ENCODE measurements at places on chromosomes 4 and X.

DNA sequence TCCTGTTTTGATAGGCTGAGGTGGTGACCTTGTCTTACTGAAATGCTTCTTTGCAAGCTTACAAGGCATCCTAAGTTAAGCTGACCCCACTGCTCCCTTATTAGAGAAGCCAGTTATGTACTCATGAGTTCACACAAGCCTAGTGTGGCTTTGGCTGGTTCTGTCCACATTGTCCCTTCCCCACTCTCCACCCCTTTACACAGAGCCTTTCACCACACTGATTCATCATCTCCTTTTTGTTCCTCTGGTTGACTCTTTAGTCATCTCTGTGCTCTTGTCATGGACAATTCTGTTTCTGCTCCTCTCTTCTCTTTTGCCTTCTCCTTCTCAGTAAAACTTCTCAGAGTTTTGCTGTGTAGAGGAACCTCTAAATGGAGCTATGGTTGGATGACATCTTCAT lies 4.9 kb downstream of the CHRNA9 start:
- DNase-seq = no peak

DNA sequence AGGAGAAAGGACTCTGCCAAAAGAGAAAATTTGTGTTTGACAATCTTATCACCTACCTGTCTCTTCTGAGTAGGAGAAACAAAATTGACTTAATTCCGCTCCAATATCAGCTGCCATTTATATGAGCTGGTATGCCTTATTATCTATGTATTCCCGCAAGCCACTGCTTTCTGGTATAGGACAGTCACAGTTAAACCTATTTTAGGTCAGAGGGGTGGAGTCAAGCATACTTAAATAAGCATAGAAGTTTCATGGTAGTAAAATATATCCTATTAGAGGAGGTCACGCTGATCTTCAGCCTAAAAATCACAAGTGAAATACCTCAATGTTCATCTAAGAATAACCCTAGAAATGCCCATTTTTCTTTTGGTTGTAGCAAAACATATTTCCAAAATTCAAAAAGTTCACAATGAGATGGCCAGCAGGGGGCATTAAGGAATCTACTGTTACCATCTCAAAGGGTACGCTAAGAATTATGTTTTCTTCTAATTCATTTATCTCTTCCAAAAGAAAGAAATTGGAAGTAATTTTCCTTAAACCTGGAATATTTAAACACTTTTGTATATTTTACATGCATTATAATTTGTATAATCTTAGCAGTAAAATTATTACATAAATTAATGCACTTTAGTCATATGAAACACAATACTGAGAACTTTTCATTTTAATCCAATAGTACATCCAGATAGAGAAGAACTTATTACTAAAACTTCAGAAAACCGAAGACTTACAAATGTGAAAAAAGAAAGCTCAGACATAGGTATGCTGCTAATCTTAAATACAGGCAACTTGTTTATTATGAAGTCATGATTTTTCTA lies 10.5 kb downstream of the PPAT start:
- no peak for DNase-seq

DNA sequence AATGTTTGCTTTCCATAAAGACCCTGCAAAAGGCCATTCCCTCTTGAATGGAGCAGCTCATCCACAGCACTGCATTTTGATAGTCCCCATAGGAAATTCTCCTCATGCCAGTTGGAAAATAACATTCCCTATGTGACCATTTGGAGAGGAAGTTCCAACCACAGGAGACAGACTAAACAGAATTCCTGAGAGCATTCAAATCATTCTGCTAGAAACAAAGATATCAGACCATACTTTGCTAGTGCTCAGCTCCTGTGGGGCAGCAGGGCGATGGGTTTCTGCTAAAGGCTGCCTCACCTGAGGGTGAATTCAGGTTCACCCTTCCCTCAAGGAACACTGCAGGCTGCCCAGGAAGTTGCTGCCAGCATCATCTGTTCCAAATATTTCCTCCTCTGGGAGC lies 58.8 kb downstream of the LNX1 start:
- DNase-seq = no peak

DNA sequence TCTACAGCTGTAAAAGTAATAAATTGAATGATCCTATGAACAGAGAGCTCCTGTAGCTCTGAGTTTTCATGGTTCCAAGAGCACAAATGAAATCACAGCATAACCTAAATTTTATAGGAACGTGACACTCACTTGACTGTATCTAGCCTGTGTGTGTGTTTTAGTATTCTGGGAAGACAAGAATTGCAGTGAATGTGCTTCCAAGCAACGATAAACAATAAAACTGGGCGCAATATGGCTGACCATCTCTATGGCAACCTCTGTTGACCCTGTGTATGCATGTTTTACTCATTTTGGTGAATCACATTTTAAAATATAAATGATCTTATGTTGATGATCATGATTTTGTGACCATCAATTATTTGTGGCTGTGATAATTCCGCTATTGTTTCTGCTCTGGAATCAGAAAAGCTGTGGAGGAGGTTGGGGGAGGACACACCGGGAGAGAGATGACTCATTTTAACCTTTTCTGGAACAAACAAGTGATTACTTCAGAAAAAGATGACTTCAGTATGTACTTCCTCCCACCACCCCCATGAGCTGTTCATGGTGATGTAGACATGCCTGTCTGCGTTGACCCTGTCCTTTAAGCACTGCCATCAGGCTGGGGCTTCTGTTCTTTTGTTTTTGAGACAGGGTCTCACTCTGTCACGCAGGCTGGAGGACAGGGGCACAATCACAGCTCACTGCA lies 31.8 kb downstream of the USP11 start:
- no peak for DNase-seq

DNA sequence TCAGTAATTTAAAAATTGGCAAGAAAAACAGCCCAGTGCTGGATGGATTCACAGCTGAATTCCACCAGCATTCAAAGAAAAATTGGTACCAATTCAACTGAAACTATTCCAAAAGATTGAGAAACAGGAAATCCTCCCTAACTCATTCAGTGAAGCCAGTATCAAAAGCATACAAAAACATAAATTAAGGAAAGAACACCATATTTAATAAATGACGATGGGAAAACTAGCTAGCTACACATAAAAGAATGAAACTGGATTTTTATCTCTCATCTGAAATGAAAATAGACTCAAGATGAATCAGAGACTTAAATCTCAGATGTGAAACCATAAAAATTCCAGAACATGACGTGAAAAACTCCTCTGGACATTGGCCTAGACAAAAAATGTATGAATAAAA lies 516.8 kb upstream of the SPANXN1 start:
- DNase-seq = no peak

GRCh38 chr4:4575284-4576211 lies 33.7 kb upstream of the STX18 start:
- no peak for DNase-seq

DNA sequence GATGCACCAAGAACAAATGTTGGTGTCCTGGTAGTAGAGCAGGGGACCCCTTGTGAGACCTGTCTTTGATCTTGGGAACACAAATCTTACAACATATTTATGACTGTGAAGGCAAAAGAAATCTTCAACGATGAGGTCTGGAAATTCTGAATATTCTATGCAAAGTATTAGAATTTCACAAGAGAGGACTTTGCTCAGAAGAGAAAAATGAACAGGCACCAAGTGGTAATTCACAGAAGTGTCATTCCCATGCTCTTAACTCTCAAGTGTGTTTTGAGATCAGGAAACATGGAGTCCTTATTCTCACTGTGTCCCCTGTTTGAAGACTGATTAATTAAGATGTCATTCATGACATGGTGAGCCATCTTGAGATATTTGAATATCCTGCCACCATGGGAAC lies 52.5 kb downstream of the COQ2 start:
- no peak for DNase-seq

GRCh38 chrX:148541584-148541940 lies 41.1 kb downstream of the AFF2 start:
- DNase-seq = no peak

DNA sequence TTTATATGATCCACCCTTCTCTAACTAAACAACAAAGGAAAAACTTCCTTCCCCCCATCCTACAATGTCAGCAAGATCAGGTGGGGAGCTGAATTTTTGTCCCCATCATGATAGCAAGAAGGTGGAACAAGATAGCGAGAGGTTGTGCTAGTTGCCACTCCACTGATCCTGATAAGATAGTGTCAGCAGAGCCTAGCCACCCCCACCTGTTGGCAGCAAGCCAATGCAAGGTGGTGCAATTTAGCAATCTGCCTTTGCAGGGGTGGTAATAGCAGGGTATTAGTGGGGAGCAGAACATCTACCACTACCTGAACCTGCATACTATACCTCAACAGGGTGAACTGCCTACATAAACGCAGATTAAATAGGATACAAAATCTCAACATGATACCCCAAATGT lies 80.2 kb upstream of the MAMLD1 start:
- no peak for DNase-seq

- no peak for DNase-seq
These were observed 175.8 kb downstream of the RCHY1 start for GRCh38 chr4:75338352-75338880.

DNA sequence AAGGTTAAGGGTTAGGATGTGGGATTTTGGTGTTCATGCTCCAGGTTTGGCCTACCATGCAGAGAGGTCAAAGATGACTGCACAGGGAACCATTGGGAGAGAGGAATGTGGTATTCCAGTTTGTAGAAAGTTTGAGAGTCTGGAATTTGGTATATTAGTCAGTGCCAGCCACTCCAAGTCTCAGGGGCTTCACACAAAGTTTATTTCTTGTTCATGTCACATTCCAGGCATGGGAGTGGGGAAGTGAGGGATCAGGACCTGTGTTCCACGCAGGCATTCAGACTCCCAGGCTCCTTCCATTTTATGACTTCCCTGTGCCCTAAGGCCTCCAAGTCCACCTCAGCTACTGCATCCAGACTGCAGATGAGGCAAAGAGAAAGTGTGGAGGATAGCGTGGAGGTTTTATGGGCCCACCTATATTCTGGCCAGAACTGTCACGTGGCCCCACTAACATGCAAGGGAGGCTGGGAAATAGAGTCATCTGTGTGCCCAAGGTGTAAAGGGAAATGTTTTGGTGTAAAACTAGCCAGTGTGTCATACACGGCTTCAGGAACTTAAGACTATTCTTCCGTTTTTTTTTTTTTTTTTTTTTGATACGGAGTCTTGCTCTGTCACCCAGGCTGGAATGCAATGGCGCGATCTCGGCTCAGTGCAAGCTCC lies 140.6 kb upstream of the SCML1 start:
- DNase-seq = no peak

GRCh38 chrX:118536204-118536603 lies 40.6 kb downstream of the DOCK11 start:
- no peak for DNase-seq

DNA sequence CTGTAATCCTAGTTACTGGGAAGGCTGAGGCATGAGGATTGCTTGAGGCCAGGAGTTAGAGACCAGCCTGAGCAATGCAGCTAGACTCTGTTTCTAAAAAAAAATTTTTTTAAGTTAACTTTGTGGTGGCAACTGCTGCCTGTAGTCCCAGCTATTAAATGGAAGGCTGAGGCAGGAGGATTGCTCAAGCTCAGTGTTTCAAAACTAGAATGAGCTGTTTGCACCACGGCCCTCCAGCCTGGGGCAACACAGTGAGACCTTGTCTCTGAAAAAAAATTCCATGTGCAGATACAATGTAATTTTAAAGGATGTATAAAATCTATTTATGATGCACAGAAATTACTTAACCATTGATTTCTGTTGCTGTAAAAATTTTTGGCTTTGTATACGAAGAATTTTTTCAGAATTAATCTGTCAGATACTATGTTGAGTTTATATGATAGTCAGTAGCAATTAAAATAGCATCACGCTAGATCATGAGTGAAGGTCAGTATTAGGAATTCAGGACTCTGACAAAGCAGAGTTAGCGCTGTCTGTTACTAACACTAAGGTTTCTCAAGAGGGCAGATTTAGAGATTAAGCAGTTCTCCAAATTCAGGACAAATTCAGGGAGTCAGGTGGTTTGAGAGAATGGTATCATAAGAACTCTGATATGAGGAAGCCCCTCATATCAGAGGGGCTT lies 8.3 kb upstream of the AGA start:
- DNase-seq = no peak

- no peak for DNase-seq
These were observed 674.8 kb downstream of the IQCM start for GRCh38 chr4:149140841-149141240.

- DNase-seq = no peak
These were observed 8.3 kb downstream of the GPRIN3 start for GRCh38 chr4:89299153-89299791.

GRCh38 chrX:134764202-134764785 lies 106.0 kb upstream of the PLAC1 start:
- DNase-seq = no peak

DNA sequence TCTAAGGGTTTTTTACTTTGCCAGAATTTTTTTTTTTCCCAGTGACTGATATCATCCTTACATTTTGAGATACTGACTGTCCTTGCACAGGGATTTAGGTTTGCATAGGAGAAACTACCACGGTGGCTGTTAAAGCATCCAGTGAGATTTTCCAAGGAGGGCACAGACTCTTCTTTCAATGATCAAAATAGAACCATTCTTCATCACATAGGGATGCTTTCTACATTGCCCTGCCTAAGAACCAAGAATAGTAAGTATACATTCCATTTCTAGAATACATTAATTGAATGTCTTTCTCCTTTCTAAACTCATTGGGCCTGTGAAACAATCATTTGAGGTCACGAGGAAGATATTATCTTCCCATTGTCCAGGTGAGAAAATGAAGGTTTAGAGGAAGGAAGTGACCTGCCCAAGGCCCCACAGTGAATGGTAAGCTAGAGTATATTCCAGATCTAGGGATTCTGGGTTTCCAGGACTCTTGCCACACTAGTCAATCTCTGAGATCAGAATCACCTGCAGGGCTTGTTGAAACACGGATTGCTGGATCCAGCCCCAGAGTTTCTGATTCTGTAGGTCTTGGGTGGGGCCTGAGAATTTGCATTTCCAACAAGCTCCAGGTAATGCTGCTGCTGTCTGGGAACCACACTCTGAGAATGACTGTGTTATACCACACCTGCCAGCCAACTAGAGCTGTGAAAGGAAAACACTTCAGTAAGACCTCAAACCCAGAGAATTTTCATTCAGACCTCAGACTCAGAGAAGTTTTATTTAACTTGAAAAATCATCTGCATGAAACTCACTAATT lies 17.7 kb upstream of the TMEM154 start:
- DNase-seq = no peak

DNA sequence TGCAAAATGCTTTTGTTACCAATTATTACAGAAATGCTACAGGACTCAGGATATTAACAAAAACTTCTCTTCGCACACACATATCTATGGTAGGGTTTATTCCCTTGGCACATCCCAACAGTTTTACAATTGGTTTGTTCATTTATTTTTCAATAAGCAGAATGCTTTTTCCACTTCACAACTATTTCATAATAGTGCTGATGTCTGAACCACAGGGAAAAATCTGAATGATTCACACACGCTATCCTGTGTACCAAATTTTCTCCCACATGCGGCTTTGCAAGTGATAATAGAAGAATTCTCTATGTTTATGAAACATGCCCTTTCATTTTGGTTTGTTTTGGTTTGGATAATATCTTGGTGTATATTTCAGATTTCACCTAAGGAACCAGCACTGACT lies 725.7 kb upstream of the TENM3 start:
- no peak for DNase-seq

- DNase-seq = no peak
These were observed 246.8 kb downstream of the SNCA start for GRCh38 chr4:89590128-89590527.

Data from HFF-Myc (cell line).